ENCODE measurements at places on chromosomes 4 and X. TPM values are rescaled to one million over a fixed set of nuclear protein-coding genes. Genes with fewer than 3 reads are reported as not detected.

DNA sequence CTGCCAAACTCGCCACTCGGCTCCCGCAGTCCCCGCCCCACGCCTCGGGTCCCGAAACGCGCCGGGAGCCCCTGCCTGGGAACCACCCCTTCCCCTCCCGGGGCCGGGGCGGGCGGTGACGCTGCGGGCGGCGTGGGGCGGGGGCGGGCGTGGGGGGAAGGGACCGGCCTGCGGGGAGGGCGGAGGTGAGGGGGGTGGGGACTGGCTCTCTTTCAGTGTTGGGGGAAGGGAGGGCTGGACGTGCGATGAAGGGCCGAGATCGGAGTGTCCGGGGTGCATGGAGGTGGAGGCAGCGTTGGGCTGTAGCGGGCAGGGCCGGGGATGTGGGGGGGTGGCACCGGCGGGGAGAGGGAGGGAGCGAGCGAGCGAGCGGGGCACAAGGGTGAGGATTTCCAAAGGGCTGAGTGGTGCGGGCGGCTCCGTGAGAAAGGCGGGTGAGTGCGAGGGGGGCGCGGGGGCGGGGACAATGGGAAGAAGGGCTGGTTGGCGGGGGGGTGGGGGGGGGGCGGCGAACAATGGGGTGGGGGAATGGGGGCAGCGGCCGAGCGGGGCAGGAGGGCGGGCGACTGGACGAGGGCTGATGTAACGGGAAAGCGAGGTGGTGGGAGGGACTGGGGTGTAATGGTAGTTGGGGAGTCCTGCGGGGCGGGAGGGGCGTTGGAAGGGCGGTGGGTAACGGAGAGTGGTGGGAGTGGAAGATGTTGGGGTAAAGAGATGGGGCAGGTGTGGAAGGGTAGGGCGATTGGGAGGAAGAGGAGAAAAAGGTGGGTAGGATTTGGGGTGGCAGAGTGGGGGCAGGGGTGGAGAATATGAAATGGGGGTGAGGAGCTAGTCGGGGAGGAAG is 578 bp downstream of the DCUN1D4 start:
- DNase-seq = no peak

GRCh38 chr4:121009578-121010478 is 62.5 kb downstream of the NDNF start:
- peak; percentile 28 for DNase-seq

- DNase-seq = no peak
Observed at GRCh38 chrX:110665223-110666002, 130.2 kb downstream of the CHRDL1 start.

TRMT44 gene
- 11.3 TPM for polyA plus RNA-seq

DNA sequence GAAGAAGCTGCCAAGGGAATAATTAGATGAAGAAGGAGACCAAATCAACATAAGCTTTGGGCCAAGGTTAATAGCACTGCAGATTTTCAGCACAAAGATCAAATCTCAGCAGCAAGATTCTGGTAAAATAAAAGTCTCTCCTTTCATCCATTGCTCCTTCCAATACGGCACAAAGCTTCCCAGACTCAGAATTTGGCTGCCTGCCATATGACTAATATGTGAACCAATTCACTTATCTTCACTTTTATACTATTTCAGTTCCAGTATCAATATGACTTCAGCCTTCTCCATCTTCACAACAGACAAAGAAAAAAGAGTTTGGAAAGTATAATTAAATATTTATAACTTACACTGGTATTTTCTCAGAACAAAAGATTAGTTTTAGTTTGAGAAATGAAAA is 978.3 kb upstream of the GRID2 start:
- DNase-seq = no peak

DNA sequence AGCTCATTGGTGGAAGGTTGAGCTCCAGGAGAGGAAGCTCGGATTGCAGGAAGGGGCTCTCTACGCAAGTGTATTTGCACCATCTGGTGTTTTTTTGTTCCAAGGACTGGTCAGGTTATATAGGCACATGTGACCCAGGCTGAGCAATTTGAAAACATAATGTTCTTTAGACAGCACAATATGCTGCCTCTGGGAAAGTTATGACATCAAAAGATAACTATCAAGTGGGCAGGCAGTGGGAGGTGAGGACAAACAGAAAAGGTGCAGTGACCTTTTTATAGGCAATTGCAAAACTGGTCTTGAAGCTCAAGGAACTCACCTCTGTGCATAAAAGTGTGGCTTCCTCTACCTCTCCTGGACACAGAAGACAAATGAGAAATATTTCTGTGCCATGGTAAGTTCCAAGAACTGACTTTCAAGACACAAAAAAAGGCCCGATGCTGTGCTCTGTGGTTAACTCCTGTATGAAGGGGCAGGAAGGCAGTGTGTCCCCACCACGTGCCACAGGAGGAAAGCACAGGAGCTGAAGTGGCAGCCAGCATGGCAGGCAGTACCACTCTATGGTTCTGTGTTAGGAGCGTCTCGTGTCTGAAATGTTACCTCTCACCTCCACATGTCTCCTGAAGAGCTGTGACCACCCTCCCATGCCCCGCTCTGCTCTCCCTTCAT is 128.6 kb downstream of the SHROOM3 start:
- no peak for DNase-seq

DNA sequence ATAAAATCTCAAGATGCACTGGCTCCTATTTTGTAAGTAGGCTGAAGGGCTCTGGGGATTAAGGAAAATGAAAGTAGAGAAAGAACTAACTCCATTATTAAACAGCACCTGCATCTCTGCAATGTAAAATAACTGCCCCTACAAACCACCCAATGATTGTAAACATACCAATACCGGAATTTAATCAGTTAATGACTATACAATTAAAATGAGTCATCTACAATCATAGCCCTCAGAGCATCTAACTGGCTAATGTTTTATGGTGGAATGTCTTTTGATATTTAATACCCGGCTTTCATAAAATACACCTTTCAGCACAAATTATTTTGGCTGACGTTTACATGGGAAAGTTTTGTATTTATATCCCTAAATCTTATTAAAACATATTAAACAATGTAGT is 142.3 kb downstream of the PAPSS1 start:
- no peak for DNase-seq

DNA sequence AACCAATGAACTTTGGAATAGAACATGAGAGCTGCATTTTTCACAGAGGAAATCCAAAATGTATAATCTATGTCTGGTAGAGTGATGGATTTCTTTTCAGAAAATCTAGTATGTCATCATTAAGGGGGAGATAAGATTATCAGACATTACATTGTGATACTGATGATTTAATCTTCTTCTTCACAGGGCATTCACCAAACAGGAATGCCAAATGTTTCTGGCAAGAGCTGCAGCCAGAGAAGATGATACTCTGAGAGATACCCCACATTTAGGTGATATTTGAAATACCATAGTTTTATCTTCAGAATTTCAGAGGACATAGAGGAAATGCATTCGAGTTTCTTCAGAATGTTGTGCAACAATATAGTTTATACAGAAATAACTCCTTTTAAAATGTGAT is 1523.7 kb upstream of the ADGRL3 start:
- DNase-seq = no peak

GRCh38 chr4:139416073-139416673 is 37.7 kb upstream of the RAB33B start:
- DNase-seq = no peak

GRCh38 chr4:96093563-96093962 is 253.7 kb downstream of the PDHA2 start:
- no peak for DNase-seq

- no peak for DNase-seq
Observed at GRCh38 chr4:153220682-153221395, 16.6 kb downstream of the TRIM2 start.

DNA sequence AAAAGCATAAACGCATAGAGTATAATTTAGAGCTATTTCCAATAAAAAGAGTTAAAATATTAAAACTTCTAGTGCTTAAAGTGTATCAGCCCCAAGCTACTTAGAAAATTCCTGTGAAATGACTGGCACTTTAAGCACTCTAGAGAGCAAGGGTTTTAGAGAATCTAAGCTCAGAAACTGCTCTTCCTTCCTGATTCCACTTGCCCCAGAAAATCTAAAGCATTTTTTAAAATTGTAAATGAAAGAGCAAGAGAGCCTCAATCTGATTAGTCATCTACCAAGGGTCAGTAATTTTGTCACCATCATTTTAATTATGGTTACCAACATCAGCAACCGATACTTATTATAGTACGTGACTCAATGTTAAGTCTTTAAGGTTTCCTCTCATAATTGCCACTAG is 25.0 kb downstream of the CTPS2 start:
- no peak for DNase-seq

DNA sequence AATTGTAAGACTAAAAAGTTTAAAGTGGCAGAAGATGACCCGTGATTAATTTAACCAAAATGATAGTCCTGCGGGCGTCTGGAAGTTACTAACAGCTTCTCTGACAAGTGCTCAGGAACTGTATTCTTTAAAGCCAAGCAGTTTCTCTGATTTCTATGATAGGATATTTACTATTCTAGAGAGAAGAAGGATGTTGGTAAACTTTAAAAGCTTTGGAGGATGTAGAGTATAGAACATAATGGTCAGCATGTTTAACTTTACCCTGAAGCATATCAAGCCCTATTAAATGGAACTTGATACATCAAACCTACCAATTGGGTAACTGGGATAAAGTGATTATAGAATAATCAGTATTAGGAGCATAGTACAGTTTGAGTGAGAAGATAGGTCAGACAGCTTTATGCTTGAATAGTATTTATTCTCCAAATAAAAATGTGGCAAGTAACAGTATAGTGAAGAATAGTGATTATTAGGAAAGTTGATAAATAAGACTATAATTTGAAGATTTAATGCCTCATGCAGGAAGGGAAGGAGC is 1.8 kb downstream of the STIM2 start:
- DNase-seq = no peak

FRG2 gene
- polyA plus RNA-seq = not detected

DNA sequence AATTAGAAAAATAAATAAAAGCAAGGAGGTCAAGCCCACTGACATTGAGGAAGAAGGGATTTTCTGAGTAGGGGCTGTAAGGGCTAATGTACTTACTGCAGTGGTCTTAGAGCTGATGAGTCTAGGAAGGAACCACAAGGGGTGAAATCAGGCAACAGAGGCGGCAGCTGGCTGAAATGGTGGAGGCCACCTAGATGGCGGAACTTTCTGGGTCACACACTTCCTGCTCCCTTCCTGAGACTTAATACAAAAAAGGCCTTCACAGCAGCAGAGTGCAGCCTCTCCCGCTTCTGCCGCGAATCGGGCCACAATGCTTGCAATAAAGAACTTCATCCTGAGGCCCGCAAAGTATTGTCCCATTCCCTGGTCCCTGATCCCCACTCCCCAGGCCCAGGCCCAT is 15.4 kb downstream of the SNX12 start:
- DNase-seq = no peak

DNA sequence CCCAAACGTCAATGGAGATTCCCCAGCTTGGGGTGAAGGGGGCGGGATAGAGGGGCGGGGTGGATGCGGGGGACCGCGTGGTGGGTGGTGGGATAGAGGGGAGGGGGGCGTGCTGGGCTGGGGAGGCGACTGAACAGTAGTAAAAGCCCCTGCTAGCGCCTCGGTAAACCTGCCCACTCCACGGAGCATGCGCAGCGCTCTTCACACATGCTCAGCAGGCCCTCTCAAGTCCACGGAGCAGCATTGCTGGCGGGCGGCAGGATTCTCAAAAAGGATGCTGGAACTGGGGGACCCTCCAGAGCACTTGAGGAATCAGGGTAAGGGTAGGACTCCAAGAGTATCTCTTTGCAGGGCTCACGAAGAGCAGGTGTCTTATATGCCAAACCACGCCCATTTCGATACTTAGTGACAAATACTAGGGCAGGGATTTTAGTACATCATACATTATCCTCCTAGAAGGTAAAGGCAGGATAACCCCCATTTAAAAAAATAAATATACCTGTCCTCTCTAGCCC is 378 bp upstream of the RPS6KA6 start:
- no peak for DNase-seq

DNA sequence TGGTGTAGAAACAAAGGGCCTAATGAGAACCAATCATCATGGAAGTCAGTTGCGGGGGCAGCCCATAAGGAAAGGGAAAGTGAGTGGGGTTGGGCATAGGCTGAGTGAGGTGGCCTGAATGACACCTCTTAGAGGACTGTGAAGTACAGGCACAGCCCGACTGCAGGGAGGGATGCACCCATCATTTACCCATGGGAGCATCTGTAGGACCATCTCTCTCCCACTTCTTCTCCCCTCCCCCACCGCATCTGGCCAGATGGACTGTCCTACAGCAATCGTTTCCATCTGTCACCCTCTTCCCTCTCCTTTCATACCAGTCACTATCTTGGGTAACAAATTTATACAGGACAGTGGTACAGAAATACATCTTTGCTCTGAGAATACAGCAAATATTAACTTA is 4.2 kb downstream of the STBD1 start:
- no peak for DNase-seq

TRPC5OS gene
- polyA plus RNA-seq = not detected

DNA sequence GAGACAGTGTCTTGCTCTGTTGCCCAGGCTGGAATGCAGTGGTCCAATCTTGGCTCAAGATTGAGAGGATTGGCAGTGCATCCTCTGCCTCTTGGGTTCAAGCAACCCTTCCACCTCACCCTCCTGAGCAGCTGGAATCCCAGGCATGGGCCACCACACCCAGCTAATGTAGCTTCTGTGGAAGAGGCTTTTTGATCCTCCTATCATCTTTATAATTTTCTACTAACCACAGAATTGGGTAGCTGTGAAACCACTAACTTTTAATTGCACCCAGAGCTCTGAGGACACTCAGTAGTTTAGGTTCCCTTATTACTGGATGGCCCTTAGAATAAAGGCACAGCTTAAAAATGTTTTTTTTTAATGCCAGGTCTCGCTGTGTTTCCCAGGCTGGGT is 8.9 kb upstream of the AGA start:
- DNase-seq = no peak

DNA sequence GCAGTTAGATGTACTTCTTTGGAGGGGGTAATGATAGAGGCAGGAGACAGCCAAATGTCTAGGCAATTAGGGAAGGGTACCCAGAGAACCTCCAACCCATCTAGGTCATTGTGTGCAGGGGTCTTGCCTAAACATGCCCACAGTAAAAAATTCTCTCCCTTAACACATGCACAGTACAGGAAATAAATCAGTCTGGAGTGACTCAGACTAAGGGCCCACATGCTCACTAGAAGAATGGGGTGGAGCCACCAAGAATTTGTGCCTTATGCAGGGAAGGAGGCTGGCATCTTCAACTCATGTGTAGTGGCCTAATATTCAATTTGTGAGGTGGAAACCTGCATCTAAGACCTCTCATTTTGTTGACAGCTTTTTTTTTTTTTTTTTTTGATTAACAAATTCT is 945.3 kb upstream of the GRIA3 start:
- no peak for DNase-seq

DNA sequence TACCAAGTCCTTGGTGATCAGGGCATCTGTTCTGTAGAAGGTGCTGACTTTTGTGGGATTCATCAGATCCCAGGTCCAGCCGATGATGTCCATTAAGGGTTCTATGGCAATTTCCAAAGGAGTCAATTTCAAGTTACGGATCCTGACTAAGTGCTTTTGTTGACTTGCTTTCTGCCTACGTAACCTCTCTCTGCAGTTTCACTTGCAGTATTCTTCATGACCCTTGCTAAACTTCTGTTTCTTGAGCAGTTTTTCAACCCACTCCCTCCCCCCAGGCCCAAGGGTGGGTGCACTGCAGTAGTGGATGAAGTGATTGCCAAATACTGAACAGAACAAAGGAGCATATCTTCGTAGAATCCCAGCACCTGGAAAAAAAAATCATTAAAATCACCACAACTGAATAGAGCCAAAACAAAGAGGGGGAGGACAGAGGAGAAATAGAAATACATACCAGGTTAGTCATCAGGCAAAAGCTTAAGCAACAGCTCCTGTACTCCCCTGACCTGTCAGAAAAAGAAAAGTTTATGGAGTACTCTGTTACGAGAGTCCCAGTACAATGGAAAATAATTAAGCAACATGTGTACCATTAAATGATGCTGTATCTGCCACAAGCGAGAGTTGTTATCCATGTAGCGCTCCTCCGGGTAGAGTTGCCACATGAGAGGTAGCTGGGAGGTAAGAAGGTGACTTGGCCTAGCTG is 5.8 kb downstream of the CMC4 start:
- no peak for DNase-seq

STBD1 gene
- polyA plus RNA-seq = 0.16 TPM

Data from naive thymus-derived CD8-positive, alpha-beta T cell (primary cell).